AG08395 (cell line): ENCODE measurements at places on chromosomes 5 and 9.

- DNase-seq = peak; percentile 25
Measured at GRCh38 chr9:132670457-132671391, at the start of gene GTF3C4. Gene GTF3C4, plus strand, starts transcription at chr9:132670464. Its CDS starts 135 bp downstream, at chr9:132670599.

DNA sequence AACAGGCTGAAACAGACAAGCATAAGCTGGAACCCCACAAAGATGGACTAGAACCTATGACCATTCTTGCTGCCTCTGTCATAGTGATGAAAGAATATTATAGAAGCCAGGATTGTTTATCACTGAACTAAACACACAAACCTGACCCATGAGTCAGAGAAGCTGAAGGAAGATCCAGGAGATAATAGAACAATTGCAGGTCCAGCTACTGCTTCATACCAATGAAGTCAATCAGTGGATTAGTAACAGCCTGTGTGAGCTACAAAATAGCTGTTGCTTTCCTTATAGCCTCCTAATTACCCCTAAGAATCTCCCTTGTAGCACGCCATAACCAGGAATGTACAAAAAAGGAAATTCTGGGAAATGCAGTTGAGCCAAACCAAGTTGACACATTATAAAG is 459.9 kb upstream of the ZNF462 start:
- DNase-seq = peak; percentile 54

DNA sequence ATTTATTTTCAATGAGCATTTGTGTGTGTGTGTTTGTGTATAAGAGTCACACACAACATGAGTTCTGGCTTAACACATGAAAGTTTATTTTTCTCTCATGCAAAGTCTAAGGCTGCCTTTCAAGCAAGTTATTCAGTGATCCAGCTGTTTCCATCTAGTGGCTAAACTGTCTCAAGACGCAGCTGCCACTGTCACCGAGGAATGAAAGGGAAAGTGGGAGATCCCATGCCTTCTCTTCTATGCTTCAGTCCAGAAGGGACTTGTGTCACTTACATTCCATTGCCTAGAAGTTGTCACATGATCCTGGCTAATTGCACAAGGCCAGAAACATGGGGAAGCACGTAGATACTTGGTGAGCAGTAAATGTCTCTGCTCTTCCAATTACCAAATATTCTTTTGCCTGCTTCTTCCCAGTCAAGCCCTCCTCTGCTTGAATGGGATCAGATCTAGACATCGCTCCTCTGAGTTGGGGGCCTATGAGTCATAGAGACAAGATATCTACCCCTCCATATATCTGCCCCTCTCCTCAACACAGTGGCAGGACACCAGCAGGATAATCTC is 30.4 kb upstream of the SLIT3 start:
- peak; percentile 39 for DNase-seq

DNA sequence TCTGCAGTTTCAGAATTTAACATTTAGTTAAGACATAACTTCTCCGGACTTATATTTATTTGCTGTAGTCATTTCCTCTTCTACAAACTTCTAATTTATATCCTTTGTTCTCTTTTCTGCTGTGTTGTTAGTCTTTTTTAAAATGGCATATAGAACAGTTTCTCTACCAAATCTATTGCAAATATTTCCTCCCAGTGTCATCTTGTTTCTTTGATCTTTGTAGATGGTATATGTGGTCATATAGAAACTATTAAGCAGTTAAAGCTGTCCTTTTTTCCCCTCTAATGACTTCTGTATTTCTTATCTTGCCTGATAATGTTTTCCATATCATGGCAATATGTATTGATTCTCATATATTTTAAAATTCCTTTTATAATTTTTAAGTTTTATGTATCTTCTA is 264.5 kb downstream of the MCTP1 start:
- DNase-seq = no peak

DNA sequence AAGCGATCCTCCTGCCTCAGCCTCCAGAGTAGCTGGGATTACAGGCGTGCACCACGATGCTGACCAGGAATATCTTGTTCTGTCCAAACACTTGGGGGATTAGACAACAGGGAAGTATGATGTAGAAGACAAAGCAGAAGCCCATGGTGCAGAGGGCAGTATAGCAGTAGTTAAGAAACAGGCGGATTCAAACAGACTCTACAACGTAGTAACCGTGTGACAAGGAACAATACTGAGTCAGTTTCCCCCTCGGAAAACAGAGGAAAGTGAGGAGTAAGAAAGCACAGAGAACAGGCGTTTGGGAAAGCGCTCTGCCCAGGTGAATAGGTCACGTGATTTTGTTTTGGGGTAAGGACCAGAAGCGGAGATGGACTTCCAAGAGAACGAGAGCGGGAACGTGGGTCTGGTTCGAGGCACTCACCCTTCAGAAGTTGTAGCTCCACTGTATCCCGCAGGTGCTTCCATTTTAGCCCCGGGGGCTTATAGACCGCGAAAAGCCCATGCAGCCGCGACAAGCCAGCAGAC is 306 bp downstream of the TRUB2 start:
- no peak for DNase-seq

DNA sequence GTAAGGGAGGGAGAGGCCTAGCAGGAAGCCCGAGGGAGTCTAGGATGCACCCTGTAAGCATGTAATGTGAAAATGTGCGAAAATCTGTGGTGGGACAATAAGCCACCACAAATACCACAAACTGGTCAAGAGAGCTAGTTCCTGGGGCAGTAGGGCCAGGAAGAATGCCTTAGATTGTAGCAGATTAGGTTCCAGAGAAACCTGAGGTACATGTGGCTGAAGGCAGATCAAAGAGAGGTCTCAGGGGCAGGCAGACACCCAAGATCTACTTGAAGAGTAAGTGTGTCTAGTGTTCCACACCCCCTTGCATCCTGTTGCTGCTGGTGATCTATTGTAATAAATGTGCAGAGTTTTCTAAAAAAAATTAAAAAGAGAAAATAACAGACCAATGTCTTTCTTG is 1677.3 kb upstream of the CDH6 start:
- DNase-seq = no peak

- DNase-seq = no peak
Measured at GRCh38 chr5:1203968-1204692, 2.7 kb downstream of the SLC6A19 start.

DNA sequence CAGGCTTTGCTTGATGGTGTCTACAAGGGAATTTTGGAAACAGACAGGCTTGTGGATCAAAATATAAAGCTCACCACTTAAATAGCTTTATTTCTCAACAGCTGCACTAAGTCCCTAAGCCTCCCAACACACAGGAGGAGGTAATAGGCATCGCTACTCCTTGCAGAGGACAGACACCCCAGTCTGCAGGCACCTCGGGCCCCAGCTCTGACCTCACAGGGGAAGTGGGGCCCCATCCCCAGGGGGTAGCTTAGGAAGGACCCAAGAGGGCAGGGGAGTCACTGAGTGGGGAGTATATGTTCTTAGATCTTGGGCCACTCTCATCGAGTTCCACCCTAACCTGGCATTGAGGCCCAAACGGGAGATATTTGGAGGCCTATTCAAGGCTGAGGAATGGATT is 66.7 kb upstream of the XPA start:
- DNase-seq = no peak

- DNase-seq = no peak
Measured at GRCh38 chr5:62007457-62007856, 298.5 kb upstream of the KIF2A start.

DNA sequence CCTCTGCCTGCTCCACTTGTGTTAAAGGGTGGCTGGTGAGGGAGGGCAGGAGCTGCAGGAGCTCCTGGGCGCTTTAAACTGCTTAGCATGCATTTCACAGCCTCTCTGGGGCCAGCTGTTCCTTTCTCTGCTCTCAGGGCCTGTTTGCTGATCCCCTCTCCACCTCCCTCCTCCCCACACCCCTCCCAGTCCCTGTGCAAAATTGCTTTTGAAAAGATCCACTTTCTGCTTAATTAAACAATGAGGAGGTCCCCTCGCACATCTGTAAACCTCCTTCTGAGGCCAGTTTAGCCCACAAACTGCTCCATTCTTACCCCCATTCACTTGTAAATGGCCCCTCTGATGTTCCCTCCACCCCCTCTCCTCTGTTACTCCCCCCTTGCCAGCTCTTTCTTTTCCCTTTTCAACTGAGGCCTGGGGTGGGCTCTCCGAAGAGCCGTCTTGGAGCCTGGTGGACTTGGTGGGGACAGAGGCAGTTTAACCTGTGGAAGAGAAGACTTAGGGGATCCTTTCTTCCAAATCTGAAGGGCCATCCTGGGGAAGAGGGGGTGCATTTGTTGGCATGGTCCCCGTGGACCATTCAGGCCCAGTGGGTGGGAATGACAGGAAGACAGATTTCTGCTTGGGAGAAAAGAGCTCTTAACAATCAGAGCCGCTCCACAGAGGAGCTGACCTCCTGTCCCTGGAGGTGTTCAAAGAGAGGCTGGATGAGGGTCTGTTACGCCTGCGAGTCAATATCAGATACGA is 12.0 kb downstream of the URM1 start:
- DNase-seq = no peak

- peak; percentile 28 for DNase-seq
Measured at GRCh38 chr5:156584871-156585270, 257.9 kb downstream of the SGCD start.

- no peak for DNase-seq
Measured at GRCh38 chr5:36552651-36553393, 53.6 kb upstream of the SLC1A3 start.

DNA sequence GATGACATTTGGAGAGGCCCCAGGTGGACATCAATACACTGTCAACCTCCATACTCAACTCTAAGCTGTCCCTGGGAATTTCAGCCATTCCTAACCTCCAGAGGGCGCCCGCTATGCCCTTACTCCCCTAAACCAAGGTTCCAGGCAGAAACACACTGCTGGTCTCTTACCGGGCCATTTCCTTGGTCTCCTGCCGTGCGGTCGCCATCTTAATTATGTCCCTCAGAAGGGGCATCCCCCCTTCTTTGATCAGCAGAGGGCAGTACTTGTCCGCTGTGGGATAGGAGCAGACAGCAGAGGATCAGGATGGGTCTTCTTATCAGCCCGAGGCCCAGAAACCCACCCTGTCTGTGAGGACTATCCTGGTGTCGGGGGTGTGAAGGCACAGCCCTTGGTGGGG is 9.3 kb upstream of the ZDHHC12 start:
- peak; percentile 67 for DNase-seq

DNA sequence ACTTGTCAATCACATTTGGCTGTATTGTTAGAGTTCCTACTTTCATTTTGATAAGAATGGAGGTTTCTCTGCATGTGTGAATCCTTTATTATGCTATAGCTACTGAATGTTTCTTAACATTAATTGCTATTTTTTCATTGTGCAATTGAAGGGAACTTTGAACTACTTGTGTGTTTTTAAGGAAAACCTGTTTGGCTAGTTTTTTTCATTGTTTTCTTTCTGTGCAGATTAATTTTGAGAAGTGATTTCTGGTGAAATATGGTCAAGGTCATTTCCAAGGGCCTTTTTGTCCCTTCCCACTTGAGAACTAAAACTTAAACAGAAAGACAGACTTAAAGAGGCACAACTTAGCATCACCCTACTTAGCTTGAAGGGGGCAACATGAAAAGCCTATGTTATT is 1309.2 kb upstream of the WWC1 start:
- no peak for DNase-seq

DNA sequence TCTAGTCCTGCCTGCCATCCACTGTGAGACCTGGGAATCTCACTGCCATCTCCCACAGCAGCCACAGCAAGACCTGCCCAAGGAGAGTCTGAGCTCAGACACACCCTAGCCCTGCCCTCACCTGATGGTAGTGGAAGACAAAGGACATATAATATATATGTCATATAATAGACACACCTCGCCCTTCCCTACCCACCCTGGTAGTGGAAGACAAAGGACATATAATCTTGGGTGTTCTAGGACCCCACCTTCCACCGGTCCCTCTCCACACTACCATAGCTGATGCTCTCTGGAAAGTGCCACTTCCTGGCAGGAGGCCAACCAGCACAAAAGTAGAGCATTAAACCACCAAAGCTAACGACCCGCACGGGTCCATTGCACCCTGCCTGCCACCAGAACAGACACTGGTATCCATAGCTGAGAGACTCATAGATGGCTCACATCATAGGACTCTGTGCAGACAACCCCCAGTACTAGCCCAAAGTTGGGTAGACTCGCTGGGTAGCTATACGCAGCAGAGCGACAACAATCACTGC is 545.6 kb downstream of the CAAP1 start:
- no peak for DNase-seq

GRCh38 chr5:143056339-143056704 is 286.1 kb downstream of the ARHGAP26 start:
- DNase-seq = no peak

DNA sequence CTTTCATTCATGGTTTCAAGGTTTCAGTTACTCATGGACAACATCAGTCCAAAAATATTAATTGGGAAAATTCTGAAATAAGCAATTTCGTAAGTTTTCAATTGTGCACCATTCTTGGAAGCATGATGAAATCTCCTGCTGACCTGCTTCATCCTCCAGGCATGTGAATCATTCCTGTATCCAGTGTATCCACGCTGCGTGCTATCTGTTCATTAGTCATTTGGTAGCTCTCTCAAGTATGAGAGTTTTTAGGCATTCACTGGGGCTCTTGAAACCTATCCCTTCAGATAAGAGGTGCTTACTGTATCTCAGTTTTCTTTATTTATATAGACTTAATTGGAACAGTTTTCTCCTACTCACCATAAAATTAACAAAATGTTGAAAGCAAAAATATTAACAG is 293.0 kb downstream of the CDH12 start:
- peak; percentile 68 for DNase-seq

DNA sequence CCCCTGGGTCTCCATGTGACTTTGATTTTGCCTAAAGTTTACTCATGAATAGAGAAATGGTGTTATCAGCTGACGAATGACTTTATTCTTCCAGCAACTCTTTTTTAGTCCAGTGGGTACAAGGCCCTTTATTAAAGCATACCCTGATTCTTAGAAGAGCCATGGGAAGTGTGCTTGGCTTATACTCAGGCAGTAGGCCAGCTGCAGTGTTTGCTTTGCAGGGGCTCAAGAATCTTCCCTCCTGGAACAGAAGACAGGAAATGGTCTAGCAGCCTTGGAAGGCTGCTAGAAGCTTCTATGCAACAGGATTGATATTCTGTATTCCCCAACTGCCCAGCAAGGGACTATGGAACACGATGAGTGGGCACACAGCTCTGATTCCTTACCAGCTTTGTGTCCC is 73.4 kb upstream of the PLPP6 start:
- no peak for DNase-seq

- DNase-seq = no peak
Measured at GRCh38 chr9:88604836-88605511, 70.0 kb downstream of the NXNL2 start.

- DNase-seq = peak; percentile 62
Measured at GRCh38 chr9:35051069-35051967, 21.1 kb downstream of the VCP start.

GRCh38 chr5:97266076-97266475 is 83.0 kb upstream of the RIOK2 start:
- no peak for DNase-seq

- no peak for DNase-seq
Measured at GRCh38 chr9:120387257-120388002, 192.5 kb downstream of the CDK5RAP2 start.

- no peak for DNase-seq
Measured at GRCh38 chr5:1185629-1186350, 15.6 kb upstream of the SLC6A19 start.
